ENCODE measurements at places on chromosomes 3 and 15. TPM values are rescaled to one million over a fixed set of nuclear protein-coding genes. Genes with fewer than 3 reads are reported as not detected.

ZNF80 gene
- not detected for total RNA-seq

CNTN3 gene
- total RNA-seq: 0.50 TPM

MYZAP gene
- total RNA-seq: 0.28 TPM

SLC9C1 gene
- 0.55 TPM for total RNA-seq

WDR49 gene
- 5.4 TPM for total RNA-seq

CCDC39 gene
- not detected for total RNA-seq

ARPP21 gene
- 0.12 TPM for total RNA-seq

USP19 gene
- total RNA-seq: 71.8 TPM

AEN gene
- 45.7 TPM for total RNA-seq

CLSTN2 gene
- 1.5 TPM for total RNA-seq

GXYLT2 gene
- 0.82 TPM for total RNA-seq

LRRC2 gene
- 0.12 TPM for total RNA-seq

FOXL2NB gene
- not detected for total RNA-seq

FURIN gene
- 15.7 TPM for total RNA-seq

CFAP100 gene
- total RNA-seq: 1.1 TPM

SI gene
- not detected for total RNA-seq

REC114 gene
- total RNA-seq: not detected

All from neural crest cell (in vitro differentiated cells).